ENCODE measurements at places on chromosomes 12 and 14.

DNA sequence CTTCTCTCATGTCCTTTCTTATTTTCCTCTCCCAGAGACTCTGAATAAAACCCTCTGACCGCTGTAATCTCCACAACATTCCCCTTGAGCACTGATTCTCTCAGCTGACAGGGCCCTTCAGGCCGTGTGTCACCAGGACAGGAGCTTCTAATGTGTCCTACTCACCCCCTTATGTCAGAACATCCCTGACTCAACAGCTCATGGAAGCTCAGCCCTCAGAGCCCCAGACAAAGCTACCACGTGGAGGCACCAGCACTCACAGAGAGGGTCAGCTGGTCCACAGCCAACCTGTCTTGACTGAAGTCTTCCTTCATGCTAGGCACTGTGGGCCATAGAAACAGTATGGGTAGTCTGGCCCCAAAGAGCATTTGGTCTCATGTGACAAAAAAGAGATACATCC is 49.8 kb downstream of the SMUG1 start:
- DNase-seq: no peak

GRCh38 chr12:55942055-55942454 is 11.1 kb downstream of the DGKA start:
- no peak for DNase-seq

DNA sequence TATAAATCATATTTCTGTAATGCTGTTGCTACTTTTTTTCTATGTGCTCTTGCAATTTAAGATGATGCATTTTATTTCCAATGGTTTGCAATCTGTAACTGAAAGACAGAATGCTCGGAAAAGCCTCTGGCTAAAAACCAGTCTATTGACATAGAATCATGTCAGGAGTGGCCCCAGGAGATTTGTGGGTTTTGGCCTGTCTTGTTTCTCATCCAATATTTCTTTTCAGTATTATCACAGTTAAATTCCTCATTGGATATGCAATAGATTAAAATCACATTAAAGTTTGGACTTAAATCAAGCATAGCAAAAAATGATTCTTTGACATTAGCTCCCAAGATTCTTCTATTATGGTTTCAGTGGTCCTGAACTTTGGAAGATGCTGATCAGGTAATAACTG is 19.1 kb upstream of the SLC38A2 start:
- no peak for DNase-seq

GRCh38 chr12:131093604-131093955 is 139.9 kb downstream of the ADGRD1 start:
- no peak for DNase-seq

DNA sequence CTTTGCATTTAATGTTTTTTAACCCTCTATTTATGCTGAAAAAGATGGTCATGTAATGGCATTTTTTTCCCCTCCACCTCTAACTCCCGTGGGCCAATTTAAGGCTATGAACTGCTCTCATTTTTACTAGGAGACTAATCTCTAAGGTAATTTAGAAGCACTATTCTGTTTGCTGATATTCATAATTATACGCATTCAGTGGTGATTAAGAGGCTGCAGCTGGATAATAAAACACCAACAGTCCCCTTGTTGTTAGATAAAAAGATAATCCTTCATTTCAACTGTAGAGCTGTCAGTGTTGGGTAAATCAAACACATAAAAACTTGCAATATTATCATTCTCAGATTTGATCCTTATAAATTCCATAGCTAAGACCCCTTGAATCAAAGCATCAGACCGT is 8.9 kb downstream of the MYO1H start:
- no peak for DNase-seq

GRCh38 chr12:54989829-54990228 is 5.3 kb upstream of the TESPA1 start:
- DNase-seq: no peak

DNA sequence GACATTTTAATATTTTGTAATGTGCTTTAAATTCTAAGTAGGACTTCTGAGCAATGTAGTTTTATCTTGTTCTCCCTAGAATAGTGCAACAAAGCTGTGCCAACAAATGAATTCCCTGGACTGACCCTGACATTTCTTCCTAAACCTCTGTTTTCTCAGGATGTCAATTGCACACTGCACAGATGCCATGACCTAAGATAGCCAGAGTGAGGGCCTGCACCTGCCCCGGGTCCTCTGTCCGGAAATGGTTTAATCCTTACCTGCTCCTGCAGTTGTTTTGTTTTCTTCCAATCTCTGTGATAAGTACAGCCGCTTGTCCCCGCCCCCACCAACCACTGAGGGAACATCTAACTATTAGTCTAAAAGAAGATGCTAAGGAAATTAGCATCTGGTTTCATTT is 831.5 kb downstream of the GALC start:
- no peak for DNase-seq
